ENCODE measurements at places on chromosomes 16 and 17.

- no peak for DNase-seq
These were observed 554.3 kb upstream of the HSBP1 start for GRCh38 chr16:83253521-83253920.

- DNase-seq: no peak
These were observed 5.0 kb downstream of the TAX1BP3 start for GRCh38 chr17:3663102-3664011.

GRCh38 chr17:8955021-8955959, 10.2 kb downstream of the PIK3R5 start:
- DNase-seq: no peak

DNA sequence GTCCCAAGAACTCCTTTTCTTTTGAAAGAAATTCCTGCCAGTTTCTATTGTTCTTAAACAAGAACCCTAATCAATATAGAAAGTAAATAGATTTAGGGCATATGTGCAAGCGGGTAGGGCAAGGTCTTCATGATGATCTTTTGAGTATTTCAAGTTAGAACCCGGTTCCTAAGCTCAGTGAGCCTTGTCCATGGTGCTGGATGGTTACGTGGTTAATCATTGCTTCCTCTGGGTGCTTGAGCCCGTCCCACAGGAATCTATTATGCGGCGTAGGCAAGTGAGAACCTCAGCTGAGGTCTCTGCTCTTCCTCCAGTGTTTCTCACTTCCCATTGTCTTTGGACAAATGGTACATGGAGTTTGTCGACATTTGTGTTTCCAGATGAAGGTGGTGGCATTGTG, 580.8 kb upstream of the EEF2KMT start:
- no peak for DNase-seq

DNA sequence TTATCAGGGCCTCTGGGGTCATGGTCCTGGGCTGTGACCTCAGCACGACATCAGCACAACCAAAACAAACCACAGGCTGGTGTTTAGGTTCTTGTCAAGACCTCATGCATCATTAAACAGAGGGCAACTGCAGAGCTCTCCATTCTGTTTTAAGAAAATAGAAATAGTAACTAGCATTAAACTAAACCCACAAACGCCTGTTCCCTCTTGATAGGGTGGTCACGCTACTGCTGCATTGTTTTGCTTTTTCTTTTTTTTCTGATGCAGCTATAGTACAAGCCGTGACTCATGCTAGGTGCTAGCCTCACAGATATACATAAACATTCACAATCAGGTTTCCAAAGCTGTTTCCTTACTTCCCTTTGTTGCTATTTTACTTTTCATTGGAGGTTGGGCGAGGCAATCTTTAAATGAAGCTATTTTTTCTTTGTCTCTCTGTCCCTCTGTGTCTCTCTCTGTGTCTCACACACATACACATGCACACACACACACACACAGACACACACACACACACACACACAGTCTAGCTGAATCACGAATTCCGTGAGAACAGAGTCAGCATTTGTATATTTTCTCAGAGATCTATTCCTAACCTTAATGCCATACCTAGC, 310.3 kb downstream of the CDH13 start:
- DNase-seq: no peak

- no peak for DNase-seq
These were observed 893.8 kb downstream of the KCNJ2 start for GRCh38 chr17:71063127-71063526.

DNA sequence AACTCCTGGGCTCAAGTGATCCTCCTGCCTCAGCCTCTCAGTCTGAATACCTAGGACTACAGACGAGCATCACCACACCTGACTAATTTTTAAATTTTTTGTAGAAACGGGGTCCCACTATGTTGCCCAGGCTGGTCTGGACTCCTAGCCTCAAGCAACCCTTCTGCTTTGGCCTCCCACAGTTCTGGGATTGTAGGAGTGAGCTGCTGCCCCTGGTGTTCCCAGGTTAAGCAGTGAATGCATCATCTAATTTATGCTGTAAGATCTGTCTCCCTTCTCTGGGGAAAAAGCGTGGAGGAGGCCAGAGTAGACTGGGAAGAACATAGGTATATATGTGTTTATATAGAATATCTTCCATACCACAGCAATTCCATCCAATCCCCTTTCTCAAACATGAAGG, 6.6 kb upstream of the N4BP1 start:
- no peak for DNase-seq

DNA sequence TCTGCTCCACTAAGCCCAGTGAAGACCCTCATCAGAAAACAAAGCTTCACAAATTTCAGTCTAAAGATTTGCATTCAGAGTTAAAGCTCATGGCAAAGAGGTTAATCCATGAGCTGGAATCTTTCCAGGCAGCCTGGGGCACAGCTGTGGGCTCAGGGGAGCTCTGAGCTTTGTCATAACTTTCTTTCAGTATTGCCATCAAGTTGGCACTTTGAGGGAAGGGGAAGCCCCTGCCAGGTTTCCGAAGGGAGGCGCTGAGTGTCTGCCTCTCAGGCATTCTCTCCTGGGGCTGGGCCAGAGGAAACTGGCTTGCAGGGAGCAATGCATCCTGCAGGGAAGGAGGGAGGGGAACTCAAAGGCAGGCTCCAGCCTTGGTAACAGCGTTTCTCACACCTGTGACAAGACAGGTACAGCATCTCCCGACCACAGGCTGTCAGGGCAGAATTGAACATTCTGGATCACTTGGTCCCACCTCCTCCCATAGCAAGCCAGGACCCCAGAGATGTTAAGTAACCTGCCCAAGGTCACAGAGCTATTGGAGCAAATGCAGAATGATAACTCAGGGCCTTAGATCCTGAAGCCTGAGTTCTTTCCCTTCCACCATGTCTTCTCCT, 3.9 kb downstream of the LPO start:
- no peak for DNase-seq

GRCh38 chr17:77470800-77471733, 330.3 kb downstream of the SEC14L1 start:
- no peak for DNase-seq

DNA sequence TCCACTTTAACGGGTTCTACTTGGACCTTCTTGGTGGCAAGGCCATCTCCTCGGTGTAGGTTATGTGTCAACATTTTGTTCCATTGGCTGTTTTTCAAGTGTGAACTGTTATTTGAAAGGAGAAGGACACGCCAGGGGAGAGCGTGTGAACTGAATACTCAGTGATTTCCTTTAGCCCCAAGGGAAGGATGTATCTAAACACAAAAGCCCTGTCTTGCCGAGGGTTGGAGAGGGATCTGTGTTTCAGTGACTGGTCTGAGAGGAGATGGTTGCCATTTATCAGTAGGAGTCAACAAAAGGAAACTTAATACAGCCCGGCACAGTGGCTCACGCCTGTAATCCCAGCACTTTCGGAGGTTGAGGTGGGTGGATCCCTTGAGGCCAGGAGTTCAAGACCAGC, 50.0 kb downstream of the USP10 start:
- no peak for DNase-seq

DNA sequence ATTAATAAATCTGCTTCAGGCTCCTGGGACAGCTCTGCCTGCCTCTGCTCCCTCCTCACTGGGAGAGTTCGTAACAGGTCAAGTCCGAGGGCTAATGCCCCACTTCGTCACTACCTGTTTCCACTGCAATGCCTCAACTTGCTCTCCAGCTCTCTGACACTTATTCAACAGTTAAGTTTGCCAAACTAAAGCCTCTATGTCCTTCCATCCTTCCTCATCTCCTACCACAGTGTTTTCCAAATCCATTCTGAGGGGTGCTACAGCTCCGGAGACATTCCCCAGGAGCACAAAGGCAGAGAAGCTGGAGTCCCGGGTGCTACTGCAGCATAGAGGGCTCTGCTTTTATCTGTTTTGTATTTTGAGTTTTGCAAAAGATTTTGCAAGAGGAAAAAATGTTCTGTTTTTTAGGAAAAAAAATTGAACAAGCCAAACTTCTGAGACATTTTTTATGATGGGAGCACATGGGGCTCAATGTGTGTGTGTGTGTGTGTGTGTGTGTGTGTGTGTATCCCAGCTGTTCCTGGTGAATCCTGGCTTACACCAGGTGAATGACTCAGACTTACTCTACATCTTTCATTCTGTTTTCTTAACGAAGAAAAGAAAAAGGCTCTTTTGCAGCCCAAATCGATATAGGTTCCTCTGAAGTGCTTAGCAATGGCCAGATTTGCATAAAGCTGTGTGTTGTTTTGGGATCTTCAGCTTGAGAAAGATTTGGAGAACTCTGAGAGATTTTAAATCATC, 46.1 kb upstream of the MYOCD start:
- DNase-seq: no peak

DNA sequence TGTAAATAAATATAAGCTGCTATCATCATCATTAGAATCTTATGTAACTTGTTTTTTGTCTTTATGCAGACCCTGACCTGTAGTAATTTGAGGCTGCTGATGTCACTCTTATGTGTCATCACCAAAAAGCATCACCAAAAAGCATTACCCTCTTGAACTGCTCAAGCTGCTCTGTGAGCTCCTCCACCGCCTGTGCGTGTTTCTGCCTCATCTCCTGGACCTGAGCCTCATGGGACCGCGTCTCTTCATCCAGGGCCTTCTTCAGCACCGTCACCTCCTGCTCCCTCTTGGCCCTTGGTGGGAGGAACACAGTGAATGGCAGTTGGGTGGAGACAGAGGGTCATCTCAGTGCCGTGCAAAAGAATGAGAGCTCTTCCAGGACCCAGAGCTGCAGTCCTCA, 82.4 kb downstream of the NDE1 start:
- no peak for DNase-seq

DNA sequence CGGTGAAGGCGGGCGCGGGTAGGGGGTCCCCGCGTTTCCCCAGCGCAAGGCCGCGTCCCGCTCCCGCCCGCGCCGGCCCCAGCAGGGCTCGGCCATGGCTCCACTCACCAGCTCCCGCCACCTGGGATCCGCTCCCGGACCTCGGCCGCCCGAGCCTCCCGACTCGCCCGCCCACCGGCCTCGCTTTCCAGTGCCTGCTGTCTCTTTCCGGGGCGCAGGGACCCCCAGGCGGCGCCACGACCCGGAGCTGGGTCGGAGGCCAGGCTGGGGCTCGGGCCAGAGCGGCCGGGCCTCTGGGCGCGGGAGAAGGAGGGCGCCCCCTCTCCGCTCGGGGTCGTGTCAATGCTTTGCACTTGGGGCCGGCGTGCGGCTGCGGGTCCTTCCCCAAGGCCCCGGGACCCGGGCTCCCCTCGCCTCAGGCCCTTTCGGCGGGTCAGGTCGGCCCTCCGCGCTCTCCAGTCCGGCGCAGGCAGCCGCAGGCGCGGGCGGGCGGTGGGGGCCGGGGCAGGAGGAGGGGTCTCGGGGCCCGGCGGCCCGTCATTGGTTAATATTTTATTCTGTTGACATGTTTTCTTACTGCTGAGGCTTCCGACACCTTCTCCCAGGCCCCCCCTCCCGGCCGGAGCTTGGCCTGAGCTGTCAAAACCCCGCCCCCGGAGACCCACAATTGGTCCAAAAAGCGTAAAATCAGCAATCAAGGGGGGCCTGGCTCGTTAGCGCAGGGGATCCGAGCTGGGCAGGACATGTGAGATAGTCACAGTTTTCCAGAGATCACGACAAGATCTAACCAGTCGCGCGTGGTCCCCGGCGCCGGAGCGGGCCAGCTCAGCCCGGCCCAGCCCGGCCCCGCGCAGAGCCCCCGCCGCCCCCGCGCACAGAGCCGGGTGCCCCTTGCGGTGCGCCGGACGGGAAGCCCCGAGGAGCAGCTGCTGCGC, at the start of gene TBX2:
Gene TBX2, plus strand, starts transcription at position 713 of the 935 bp plus-strand sequence. CDS start 334 bp downstream, outside the sequence.
- DNase-seq: no peak

GRCh38 chr16:48946686-48947370, 334.8 kb downstream of the CBLN1 start:
- no peak for DNase-seq

DNA sequence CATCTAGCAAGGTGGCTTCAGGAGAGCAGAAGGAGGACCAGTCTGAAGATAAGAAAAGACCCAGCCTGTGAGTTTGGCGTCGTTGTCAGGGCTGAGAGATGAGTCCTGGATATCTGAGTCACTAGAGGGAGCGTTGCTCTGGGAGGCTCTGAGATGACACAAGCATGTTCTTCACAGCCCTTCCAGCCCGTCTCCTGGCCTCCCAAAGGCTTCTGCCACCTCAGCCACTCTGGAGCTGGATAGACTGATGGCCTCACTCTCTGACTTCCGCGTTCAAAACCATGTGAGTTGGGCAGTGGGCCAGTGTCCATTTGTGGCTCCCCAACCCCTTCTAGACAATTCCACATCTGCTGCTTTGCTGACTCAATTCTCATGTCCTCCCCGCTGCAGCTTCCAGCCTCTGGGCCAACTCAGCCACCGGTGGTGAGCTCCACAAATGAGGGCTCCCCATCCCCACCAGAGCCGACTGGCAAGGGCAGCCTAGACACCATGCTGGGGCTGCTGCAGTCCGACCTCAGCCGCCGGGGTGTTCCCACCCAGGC, 2.3 kb downstream of the TGFB1I1 start:
- no peak for DNase-seq

DNA sequence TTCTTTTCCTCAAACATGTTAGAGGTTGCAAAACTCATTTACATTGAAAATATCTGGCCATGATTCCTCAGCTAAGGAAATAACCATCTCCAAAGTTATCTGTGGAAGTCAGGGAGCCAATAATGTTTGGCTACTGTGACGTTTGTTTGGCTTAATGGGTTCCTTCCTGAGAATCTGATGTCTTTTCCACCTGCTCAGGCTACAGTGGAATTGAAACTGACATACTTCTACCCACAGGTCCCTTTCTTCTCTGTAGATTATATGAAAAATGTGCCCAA, 221.1 kb upstream of the XYLT1 start:
- DNase-seq: no peak

DNA sequence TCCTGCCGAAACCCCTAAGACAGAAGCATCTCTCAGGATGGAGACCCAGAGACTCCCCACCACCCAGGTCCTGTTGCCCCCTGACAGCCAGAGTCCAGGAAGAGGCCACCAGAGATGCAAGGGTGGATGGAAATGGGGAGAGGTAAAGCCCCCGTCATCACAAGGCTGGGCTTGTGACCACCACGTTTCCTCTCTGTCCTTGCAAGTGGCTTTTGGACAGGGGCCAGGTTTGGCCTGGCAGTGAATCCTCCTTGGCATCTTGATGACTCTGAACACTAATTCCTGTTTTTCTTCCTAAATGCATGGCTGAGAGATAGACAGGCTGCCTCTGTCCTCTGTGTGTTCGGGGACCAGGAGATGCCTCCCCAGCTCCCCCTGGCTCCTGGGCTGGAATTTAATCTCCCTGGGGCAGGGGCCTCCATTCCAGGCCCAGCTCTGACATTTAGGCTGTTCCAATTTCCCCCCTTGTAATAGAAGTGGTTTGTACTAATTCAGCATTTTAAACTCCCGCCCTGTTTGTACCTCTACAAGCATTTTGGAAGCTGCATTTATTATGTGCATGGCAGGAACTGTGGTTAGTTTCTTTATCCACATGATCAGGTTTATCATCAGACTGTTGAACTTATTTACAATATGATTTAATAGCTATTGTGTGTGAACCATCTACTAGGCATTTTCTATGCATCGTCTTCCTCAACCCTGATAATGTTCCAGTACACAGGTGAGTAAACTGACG, 116.1 kb upstream of the IRX6 start:
- DNase-seq: no peak

Data from hippocampal formation (tissue), 2 donors.